ENCODE measurements at places on chromosomes 11 and 22.
A peak's percentile ranks its signal among the peaks of the same experiment; 100 is the strongest.

GRCh38 chr22:24474221-24474620 lies 20.9 kb upstream of the UPB1 start:
- DNase-seq = peak; percentile 94

DNA sequence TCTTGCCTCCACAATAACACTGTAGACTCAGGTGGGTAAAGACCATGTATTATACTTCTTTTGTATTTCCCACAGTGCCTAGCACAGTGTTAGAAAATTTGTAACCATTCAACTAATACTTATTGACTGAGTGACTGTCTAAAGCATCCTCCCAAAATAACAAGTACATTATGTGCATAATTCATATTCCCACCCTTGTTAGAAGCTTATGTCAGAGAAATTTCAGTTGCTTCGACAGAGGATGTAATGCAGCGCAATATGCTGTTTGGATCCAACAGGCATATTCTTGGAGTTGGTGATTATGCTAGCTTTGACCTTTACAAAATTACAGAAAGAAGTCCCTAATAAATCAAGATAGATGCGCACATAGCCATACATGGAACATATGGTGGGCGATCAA lies 53.0 kb downstream of the AMBRA1 start:
- no peak for DNase-seq

DNA sequence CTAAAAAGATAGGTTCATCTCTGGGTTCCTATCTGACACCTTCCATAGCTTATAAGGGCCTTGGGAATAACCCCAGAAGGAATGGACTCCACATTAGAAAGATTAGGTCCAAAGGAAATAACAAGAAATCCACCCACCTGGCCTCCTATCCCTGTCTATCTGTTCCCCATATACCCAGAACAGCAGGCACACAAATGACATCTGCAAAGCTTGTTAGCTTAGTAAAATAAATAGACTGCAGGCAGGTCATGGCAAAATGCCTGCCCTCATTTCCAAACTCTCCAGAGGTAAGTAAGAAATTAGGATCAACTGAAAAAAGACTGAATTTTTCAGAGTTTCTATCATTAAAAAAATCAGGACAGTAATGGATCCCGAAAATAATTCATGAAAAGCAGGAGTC lies 489.5 kb downstream of the DLG2 start:
- no peak for DNase-seq

DNA sequence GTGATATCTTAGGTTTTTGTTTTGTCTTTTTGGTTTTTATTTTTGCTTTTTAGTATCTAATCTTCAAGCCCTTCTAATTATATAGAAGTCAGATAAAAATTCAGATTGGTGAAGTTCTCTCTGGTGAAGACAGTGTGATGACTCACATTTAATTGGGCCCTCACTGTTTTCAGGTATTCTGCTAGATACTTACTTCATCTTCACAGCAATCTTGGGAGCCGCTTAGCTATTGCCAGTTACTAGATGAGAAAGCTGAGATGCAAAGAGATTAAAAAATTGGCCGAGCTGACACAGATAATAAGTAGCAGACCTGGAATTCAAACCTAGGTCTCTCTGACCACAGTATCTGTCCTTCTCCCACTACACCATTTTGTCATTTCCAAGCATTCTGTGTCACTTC lies 75.0 kb downstream of the PPP2R1B start:
- DNase-seq = no peak

GRCh38 chr11:12628314-12628713 lies 45.9 kb upstream of the TEAD1 start:
- peak; percentile 10 for DNase-seq

- DNase-seq = peak; percentile 19
These were observed 72.9 kb upstream of the ANO1 start for GRCh38 chr11:70005107-70005818.

DNA sequence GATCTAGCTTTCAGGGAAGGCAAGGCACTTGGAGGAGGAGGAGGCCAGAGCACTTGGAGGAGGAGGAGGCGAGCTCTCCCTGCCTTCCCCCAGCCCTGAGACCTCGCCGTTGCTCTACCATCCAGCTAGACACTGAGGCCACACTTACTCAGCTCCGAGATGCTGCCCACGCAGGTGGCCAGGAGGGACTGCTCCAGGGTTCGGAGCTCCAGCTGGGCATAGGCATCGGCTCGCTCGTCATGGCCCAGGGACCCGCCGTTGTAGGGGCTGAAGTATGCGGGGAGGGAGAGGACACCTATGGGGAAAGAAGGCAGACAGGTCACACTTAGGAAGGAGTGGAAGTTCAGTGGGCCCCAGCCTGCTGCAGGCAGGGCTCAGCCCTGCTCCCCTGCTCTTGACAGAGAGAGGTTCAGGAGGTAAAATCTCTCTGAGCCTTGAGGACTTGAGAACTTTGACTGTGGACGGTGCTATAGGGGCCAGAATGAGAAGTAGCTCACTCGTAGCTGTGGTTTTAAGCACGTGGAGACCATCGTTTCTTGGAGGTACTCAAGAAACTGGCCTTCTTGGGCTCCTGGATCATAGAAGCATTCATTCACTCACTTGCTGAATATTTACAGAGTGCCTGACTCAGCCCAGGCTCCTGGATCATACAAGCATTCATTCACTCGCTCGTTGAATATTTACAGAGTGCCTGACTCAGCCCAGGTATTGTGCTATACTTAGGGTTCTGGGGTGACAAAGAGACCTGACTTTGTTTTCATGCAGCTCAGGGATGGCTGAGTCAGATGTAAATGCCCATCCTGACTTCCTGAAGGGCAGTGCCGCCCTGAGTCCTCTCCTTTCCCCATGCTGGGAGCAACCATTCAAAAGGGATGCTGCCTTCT lies 99.2 kb downstream of the NAT10 start:
- DNase-seq = no peak

- DNase-seq = peak; percentile 48
These were observed 91.5 kb downstream of the MORC2 start for GRCh38 chr22:30876915-30877553.

GRCh38 chr11:71962428-71963038 lies 33.7 kb downstream of the RNF121 start:
- DNase-seq = no peak

GRCh38 chr11:122170815-122171475 lies 54.9 kb upstream of the BLID start:
- peak; percentile 85 for DNase-seq

GRCh38 chr11:36455658-36456111 lies 54.4 kb downstream of the TRAF6 start:
- DNase-seq = peak; percentile 99

DNA sequence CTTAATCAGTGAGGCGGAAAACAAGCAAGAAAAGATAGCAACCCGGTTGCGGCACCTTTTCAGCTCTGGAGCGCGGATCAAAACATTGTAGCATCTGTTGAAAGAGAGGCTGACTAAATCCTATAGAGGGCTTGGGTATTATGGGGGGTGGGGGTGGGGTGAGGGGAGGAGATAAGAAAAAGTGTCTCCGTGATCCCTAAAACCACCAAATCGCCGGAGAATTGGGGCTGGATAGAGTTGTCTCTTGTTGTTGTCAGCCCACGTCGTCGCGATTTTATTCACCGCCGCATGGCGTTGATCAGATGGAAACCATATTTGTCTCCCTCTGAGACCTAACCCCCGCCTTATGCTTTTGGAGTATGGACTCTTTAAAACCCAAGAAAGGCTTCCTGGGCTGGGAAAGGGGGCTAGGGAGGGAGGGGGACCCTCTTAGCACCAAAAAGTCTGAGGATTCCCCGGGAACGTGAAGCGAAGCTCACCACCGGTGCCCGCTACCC lies 13.0 kb downstream of the PAX6 start:
- no peak for DNase-seq

- DNase-seq = peak; percentile 77
These were observed 43.6 kb downstream of the LRRC32 start for GRCh38 chr11:76626921-76627401.

DNA sequence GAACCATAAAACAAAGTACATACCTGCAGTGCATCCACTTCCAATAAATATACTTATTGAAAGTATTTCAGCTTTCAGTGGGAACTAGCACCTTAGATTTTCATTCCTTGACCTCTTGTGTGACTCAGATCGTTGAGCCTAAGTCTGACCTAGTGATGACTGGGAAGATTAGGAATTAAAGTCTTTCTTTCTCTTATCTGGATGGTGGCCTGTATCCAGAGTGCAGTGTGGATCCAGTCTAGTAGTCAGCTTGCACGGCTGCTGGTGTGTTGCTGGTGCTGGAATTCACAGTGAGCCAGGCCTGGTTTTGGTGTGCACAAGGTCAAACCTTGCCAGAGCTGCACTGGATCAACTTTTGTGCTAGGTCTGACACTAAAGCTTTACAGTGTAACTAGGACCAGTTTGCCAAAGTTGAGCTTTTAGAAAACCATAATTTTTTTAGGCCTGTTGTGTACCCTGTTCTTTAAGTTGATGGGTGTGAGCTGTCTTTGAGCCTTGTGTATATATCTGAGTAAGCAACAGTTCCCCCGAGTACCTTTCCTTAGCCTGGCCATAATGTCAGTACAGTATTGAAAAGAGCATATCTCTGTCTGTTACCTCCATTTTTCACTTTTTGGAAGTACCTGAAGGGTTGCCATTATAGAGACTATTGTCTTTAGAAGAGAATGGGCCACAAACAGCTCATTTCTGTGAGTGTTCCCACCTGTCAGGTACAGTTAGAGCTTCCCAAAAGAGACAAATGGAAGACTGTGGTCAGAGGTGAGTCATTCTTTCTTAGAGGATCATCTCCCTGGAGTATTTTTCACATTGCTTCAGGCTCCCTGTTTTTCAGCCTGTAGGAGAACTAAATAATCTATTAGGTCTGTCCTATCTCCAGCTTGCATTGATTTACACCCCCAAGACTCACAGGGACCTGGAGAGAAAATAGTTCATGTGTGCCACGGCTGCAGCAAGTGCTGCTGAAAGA lies 89.8 kb downstream of the ALX4 start:
- DNase-seq = peak; percentile 53

DNA sequence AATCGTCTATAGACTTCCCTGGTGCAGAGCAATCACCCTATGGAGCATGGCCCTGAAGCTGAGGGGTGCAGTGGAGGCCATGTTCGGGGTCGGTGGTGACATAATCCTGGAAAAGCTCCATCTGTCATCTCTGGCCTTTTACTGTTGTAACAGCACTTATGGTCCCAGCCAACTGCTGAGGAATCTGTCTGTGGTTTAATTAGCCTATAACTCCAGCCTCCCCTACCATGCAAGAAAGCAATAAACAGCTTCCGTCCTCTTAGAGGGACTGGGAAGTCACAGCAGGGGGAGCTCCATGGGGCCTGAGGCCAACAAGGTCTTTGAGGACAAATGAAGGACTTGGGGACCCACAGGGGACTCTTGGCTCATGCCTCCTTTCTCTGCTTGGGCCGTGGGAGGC lies 159.1 kb upstream of the NECTIN1 start:
- no peak for DNase-seq

DNA sequence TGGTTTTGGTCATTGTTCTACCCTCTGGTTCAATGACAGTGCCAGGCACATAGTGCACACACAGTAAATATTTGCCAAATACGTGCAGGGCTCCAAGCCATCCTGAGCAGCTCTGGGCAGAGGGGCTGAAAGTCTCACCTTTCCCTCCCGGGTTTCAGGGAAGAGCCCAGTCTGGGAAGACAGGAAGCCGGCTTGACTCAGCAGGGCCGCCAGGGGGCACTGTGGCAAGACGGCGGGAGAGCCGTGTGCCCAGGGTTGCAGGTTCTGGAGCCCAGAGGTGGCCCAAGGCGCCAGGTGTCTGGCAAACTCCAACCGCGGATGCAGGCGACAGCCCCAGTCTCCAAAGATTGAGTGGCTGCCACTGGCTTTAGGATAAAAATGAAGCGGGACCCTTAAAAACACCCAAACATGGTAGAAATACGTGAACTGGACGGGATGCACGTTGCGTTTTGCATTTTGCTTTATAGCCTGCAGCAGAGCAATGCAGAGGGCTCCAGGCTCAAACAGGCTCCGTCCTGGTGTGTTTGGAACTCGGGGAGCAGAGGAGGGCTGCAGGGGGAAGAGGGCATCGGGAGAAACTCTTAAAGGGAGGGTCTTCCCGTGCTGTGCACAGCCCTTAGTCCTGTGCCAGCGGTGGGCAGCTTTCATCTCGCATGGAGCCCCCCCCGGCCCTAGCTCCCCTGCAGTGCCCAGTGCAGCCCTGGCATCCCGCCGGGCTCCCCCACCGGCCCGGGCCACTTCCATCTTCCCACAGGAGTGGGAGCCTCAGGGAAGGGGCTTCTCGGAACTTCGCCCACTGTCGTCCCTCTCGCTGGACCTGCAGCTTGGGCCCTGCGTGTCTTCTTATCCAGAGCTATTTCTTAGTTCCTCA lies 10.7 kb downstream of the KRTAP5-5 start:
- peak; percentile 12 for DNase-seq

DNA sequence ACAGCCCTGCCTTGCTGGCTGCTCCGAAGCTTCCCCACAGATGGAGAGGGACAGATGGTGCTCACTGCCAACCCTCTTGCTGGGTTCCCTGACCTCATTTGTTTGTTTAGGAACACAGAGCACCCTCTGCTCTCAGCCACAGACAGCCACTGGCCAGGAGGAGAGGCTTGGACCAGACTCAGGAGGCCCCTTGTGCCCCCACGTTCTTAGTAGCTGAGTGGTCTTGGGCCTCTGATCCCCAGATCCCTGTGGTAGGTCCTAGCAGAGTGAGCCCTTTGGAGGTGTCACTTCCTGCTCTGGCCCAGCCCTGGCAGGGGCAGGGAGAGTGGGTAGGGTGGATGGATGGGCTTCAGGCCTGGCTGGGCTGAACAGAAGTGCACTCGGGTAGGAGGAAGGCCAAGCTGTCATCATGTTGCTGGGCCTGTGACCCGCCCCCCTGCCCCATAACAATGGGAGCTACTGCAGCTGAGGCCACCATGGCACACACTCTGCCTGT lies 84.0 kb downstream of the DHCR7 start:
- DNase-seq = no peak
